ENCODE measurements at places on chromosomes 5 and 9.

- H3K4me3 ChIP-seq = no peak overlapping the region
- no peak for DNase-seq
- H3K27ac ChIP-seq = no peak overlapping the region
These were observed 121.4 kb downstream of the PAX5 start for GRCh38 chr9:36912620-36913019.

DNA sequence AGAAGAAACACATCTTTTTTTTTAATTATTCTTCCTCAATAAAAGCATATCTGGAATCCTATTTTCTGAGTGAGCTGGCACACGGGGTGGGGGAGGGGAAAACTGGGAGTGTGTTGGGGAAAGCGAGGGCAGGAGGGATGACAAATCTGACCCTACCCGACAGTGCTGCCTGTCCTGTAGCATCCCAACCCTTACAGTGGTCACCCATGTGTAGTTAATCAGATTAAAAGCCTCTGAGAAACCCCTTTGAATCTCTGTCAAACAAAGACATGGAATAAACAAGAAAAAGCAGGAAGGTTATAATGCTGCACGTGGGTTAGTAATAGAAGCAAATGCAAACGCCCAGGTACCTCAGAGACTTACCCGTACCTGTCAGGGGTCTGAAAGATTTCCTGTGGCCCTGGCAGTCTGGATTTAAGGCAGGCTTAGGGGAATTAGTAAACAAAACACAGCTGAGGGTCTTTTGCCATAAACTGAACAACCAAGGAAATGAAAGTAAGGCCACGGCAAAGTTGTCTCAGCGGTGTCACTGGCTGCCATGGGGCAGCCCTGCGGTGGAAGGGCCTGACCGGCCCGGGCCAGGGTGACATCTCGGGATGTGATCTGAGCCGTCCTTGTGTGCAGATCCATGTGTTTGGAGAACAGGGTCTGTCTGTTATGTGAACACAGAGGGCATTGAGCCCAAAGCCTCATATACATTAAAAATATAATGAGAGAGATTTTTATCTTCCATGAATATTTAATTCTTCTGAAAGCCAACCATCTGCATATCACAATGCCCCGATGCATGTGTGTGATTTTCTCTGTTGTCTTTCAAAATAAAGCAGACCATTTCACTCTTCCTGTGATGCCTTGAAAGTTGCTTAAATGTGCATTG lies 308.2 kb downstream of the ZNF608 start:
- H3K27ac ChIP-seq = no peak overlapping the region
- no peak for DNase-seq
- no peaks in the 10 kb centered on the region for H3K27me3 ChIP-seq
- no peaks in the 10 kb centered on the region for H3K4me1 ChIP-seq

DNA sequence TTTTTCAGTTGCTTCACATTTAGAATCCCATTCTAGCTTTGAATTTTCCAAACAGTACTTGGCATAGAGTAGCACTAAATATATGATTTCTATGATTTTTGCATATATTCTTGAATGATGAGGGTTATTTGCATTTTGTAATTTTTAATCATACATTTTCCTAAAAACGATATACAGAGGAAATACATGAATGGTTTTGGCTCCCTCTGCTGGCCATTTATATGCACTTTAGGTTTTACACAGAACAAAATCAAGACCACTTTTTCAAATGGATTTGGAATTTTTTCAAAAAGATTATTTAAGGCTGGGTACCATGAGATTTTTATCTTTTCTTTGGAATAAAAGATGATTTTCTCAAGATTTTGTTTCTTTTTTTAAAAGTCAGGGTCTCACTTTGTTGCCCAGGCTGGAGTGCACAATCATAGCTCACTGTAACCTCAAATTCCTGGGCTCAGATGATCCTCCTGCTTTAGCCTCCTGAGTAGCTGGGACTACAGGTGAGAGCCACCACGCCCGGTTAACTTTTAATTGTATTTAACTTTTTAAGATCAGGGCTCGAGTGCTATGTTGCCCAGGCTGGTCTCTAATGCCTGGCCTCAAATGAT lies 16.7 kb upstream of the COMMD10 start:
- H3K27me3 ChIP-seq = peaks cover 19% of the 10 kb centered on the region
- no peaks in the 10 kb centered on the region for H3K4me1 ChIP-seq
- H3K36me3 ChIP-seq = no peaks in the 10 kb centered on the region

GRCh38 chr5:102628441-102629175 lies 126.5 kb upstream of the PAM start:
- H3K27me3 ChIP-seq = no peaks in the 10 kb centered on the region
- DNase-seq = no peak
- H3K27ac ChIP-seq = no peak overlapping the region
- H3K4me3 ChIP-seq = no peak overlapping the region
- no peaks in the 10 kb centered on the region for H3K4me1 ChIP-seq

- DNase-seq = no peak
- H3K4me3 ChIP-seq = no peak overlapping the region
- H3K4me1 ChIP-seq = no peaks in the 10 kb centered on the region
- no peaks in the 10 kb centered on the region for H3K36me3 ChIP-seq
- no peak overlapping the region for H3K27ac ChIP-seq
- no peaks in the 10 kb centered on the region for H3K27me3 ChIP-seq
These were observed 10.6 kb upstream of the F2RL1 start for GRCh38 chr5:76808141-76808691.

DNA sequence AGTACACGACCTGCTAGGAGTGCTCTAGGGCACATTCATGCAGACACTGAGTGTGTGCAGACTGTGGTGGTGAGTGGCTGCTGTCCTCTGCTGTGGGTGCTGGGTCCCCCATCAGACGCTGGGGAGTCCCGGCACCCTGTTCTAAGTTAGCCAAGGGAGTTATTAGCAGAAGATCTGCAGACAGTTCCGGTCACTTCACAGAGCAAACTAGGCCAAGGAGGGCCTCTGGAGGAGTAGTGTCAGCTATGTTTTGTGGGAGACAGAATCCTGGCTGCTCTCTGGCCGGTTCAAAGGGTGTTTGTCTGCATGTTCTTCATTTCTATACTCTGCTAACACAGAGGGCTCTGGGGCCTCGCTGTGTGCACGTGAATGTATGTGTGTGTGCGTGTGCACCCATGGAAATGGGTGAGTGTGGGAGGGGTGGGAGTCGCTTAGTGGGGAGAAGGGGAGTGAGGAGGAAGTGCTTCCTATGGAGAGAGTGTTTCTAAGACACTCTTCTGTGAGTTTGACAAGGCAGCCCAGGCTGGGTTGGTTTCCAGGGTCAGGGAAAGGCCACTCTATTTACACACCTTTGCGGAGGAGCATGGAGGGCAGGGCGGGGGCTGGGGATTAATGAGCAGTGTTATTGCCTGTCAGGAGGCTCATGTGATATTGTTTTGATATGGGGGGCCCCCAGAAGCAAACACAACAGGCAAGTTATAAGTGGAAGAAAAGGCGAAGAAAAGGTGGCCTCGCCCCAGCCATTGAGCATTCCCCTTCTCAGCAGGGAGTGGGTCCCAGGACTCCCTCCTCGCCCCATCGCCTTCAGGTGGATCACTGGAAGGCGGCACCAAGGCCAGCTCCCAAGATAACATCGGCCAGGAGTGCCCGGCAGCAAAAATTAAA lies 68.9 kb downstream of the MACROH2A1 start:
- peaks cover 30% of the 10 kb centered on the region for H3K36me3 ChIP-seq
- no peaks in the 10 kb centered on the region for H3K4me1 ChIP-seq
- H3K27me3 ChIP-seq = no peaks in the 10 kb centered on the region
- no peak overlapping the region for H3K4me3 ChIP-seq

DNA sequence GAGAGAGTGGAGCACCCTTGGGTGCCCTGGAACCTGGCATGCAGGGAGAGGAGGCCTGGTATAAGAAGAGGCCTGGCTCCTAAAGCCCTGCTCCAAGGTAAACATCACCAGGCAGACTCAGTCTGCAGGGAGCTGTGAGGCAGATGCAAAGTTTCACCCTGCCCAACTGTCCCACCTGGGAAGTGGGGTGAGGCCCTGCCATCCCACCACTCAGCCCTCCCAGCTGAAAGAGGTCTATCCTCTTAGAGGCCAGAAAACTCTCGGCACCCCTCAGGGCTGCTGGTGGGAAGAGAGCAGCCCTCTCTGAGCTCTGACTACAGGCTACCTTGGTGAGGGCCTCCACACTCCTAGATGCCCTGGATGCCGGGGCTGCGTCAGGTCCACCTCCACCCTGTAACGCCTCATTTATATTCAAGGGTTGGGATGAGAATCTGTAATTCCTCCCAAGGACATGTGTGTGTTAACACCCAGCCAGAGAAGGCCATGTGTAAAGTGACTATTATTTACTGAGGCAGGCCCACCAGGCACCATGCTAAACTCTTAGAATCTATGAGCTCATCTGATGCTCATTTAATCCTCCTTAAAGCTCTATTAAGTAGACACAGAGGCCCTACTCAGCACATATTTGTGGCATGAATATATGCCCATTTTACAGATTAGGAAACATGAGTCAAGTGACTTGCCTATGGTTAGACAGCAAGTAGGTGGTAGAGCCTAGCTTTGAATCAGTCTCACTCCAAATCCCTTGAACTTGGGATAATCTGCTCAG lies 205.9 kb downstream of the FSTL4 start:
- H3K4me3 ChIP-seq = no peak overlapping the region
- H3K4me1 ChIP-seq = no peaks in the 10 kb centered on the region
- DNase-seq = no peak
- H3K36me3 ChIP-seq = no peaks in the 10 kb centered on the region
- peaks cover 4% of the 10 kb centered on the region for H3K27me3 ChIP-seq

- DNase-seq = no peak
- H3K4me3 ChIP-seq = no peak overlapping the region
These were observed 285.4 kb downstream of the TLE4 start for GRCh38 chr9:79857188-79857587.

DNA sequence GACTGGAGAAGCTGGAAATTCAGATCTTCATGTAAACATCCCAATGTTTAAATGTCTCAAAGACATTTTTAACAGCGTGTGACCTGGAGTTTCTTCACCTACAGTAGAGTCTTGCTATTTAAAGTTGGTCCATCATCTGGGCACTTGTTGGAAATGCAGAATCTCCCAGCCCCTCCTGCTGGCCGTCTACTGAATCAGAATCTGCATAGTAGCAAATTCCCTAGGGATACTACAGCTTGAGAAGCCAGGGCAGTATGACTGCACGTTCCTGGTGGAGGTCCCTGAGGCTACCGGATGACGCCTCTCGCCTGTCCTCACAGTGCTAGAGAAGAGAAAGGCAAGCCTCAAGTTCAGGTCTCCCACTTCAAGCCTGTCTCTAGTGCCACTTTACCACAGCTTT lies 15.7 kb downstream of the SAP30L start:
- H3K27me3 ChIP-seq = no peaks in the 10 kb centered on the region
- no peak overlapping the region for H3K4me3 ChIP-seq
- DNase-seq = no peak
- no peaks in the 10 kb centered on the region for H3K4me1 ChIP-seq
- peaks cover 25% of the 10 kb centered on the region for H3K36me3 ChIP-seq
- H3K27ac ChIP-seq = no peak overlapping the region

DNA sequence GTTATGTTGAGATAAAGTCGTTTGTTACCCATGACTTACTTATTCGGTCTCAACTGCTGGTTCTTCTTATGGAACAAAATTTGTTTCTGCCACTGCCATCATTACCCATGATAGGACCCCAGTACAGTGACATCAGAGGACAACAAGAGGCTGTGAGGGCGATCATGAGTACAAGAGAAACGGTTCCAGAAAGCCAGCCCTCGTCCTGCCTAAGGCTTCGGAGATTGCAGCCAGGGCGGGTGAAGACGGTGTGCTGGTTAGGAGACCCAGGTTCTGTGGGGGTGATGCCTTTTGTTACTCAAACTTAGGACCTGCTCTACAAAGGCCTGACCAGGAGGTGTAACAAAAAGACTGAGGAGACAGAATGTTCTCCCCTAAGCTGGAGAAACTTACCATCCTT lies 10.9 kb downstream of the FYB1 start:
- H3K27ac ChIP-seq = no peak overlapping the region
- H3K4me1 ChIP-seq = peaks cover 6% of the 10 kb centered on the region
- no peaks in the 10 kb centered on the region for H3K36me3 ChIP-seq
- DNase-seq = no peak

DNA sequence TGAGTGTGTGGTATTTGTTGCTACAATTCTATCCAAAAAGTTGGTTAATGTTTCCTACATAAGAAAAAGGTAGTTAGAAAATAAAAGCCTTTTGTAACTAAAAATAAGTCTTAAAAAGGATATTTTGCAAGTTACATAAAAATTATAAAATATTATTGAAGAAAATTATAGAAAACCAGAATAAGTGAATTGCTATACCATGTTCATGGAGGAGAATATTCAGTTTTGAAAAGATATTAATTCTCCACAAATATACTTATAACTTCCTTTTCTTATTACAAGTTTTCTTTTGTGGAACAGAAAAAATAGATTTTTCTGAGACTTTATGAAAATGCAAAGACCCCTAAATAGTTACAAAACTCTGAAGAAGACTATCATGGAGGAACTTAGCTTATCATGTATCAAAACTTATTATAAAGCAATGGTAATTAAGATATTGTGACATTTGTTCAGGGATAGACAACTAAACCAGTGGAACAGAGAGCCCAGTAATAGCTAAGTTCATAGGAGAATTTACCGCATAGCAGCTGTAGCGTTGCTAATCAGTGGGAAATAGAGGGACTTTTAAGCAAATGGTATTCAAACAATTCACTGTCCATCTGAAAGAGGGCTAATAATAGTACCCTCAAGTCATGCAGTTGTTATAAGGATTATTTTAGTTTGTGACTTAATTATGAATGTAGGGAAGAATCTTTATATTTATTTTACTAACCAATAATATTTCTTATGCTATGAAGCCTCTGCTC lies 515.2 kb upstream of the ZNF608 start:
- no peaks in the 10 kb centered on the region for H3K36me3 ChIP-seq
- H3K27ac ChIP-seq = no peak overlapping the region
- no peaks in the 10 kb centered on the region for H3K4me1 ChIP-seq
- no peaks in the 10 kb centered on the region for H3K27me3 ChIP-seq
- no peak for DNase-seq

DNA sequence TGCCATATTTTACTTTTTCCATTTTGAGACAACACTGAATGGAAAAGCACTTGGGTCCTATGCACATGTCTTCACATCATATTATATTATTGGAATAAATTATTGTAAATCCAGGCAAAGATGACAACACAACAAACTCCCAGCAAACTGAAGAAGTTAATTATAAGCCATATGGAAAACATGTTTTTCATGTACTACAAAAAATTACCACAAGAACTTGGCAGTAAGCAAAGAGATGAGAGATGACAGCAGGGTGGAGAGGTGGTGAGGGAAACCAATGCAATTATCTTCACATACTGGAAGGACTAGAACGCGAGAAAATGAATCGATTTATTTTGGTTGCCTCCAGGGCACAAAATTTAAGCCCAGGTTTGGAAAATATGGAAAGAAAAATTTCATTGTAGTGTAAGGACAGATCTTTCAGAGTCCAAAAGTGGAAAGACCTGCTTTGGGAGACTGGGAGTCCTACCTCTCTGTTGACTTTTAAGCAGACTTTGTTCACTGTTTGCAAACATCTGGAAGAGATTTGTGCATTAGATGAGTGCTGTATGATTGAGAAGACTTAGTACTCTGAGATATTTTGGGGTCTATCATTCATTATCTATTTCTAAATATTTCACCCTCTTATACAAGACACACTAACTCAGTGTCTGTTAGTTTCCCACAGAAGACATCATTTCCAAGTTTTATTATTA lies 138.0 kb downstream of the TMEM232 start:
- H3K4me1 ChIP-seq = no peaks in the 10 kb centered on the region
- H3K27me3 ChIP-seq = no peaks in the 10 kb centered on the region
- H3K36me3 ChIP-seq = no peaks in the 10 kb centered on the region
- no peak for DNase-seq

All from upper lobe of right lung (tissue), 1 donor.